Activated CD8-positive, alpha-beta T cell treated with anti-CD3 and anti-CD28 coated beads for 36 hours (primary cell): ENCODE measurements at places on chromosomes 2 and 18. TPM values are rescaled to one million over a fixed set of nuclear protein-coding genes. Genes with fewer than 3 reads are reported as not detected.

DNA sequence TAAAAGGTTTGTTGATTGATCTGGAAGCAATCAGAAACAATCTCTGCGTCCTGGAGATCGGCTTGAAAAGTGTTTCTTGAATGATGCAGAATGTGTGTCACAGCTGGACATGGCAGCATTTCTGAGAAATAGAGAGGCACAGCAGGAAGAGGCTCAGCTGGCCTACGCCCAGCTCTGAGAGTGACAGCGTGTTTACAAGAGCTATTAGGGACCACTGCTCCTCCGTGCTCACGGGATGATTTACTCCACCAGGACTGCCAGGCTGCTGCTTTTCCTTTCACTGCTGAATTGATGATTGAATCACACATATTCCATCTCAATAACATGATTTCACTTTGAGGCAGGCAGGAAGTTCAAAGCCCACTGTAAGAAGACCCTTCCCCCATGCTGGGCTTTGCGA, 62.8 kb downstream of the GALNT14 start:
- H3K27me3 ChIP-seq = peaks cover 1% of the 10 kb centered on the region
- H3K4me1 ChIP-seq = no peaks in the 10 kb centered on the region
- no peak overlapping the region for H3K27ac ChIP-seq
- no peak for DNase-seq
- H3K4me3 ChIP-seq = no peak overlapping the region

DNA sequence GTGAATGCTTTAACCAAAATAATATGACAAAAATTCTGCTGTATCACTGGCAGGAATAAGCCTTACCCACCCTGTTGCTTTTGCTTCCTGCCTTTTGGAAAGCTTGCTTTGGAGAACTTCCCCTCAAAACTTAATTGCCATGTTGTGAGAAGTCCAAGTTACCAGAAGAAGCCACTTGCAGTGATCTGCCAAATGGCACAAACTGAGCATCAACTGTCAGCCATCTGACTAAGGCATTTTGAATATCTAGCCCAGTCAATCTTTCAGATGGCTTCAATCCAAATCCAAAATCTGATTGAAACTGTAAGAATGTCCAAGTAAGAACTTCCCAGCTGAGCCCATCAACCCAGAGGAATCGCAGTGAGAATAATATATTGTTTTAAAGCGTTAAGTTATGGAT, 216.5 kb upstream of the ZC3H15 start:
- H3K36me3 ChIP-seq = peaks cover 22% of the 10 kb centered on the region
- no peak for DNase-seq
- H3K4me1 ChIP-seq = no peaks in the 10 kb centered on the region
- no peak overlapping the region for H3K27ac ChIP-seq
- H3K27me3 ChIP-seq = no peaks in the 10 kb centered on the region
- no peak overlapping the region for H3K4me3 ChIP-seq

Gene WNT6
- 0.34 TPM for total RNA-seq

GRCh38 chr2:47174733-47175361, 19.7 kb upstream of the STPG4 start:
- peaks cover 54% of the 10 kb centered on the region for H3K4me1 ChIP-seq
- peak; percentile 54 for DNase-seq
- peak overlapping the region; percentile 96 for H3K4me3 ChIP-seq
- peak overlapping the region; percentile 92 for H3K27ac ChIP-seq
- no peaks in the 10 kb centered on the region for H3K27me3 ChIP-seq
- peaks cover 49% of the 10 kb centered on the region for H3K36me3 ChIP-seq

DNA sequence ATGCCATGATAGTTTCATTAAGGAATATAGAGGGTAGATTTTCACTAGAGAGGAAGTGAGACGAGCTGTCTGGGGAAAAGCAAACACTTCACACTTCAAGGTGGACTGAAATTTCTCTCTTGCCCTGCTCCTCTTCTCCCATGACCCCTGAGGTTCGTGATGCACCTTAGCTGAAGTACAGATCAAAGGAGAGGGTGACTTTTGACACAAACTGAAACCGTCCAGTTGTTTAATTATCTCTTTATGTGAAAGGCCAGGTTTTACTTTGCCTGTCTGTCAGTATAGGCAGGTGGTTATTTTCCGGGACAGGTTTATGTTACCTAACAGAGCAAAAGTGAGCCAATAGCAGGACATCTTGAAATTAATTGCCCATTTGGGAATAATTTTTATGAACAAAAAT, 41.0 kb upstream of the FOXI3 start:
- no peak for DNase-seq
- peaks cover 7% of the 10 kb centered on the region for H3K27me3 ChIP-seq
- no peak overlapping the region for H3K4me3 ChIP-seq
- H3K4me1 ChIP-seq = no peaks in the 10 kb centered on the region

GRCh38 chr18:78711316-78711715, 268.3 kb upstream of the SALL3 start:
- no peak overlapping the region for H3K27ac ChIP-seq
- no peak overlapping the region for H3K4me3 ChIP-seq
- no peaks in the 10 kb centered on the region for H3K27me3 ChIP-seq
- no peak for DNase-seq

Gene ZNF892
- total RNA-seq = 2.9 TPM

Gene ZAP70
- 218 TPM for total RNA-seq

- peaks cover 46% of the 10 kb centered on the region for H3K4me1 ChIP-seq
- no peaks in the 10 kb centered on the region for H3K27me3 ChIP-seq
- peaks cover 16% of the 10 kb centered on the region for H3K36me3 ChIP-seq
- DNase-seq = peak; percentile 37
Observed at GRCh38 chr2:105329197-105329554, 359 bp downstream of the TGFBRAP1 start.

DNA sequence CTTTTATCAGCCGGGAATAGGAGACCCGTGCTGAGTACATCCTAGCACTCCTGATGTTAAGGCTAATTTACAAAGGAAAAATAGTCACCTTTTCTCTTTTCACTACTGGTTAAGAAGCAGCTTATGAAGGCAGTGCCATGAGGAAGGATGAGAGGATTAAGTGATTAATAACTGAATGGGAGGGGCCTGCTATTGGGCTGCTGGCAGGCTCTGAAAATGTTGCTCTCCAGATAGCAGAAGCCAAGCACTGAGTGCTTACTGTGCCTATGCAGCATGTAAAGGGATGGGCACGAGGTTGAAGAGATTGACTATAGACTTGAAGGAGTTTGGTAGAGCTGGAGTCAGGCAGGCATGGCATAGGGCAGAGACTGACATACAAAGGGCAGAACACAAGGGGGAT, 282.4 kb upstream of the THSD7B start:
- DNase-seq = no peak
- no peak overlapping the region for H3K4me3 ChIP-seq
- H3K27ac ChIP-seq = no peak overlapping the region
- no peaks in the 10 kb centered on the region for H3K4me1 ChIP-seq
- H3K27me3 ChIP-seq = peaks cover 4% of the 10 kb centered on the region

- no peaks in the 10 kb centered on the region for H3K36me3 ChIP-seq
- DNase-seq = no peak
- no peaks in the 10 kb centered on the region for H3K27me3 ChIP-seq
- no peaks in the 10 kb centered on the region for H3K4me1 ChIP-seq
- no peak overlapping the region for H3K4me3 ChIP-seq
Observed at GRCh38 chr2:179558010-179558934, 293.6 kb upstream of the SESTD1 start.

GRCh38 chr2:84896567-84896966, 8.9 kb upstream of the TMSB10 start:
- DNase-seq = no peak
- no peak overlapping the region for H3K4me3 ChIP-seq
- no peaks in the 10 kb centered on the region for H3K27me3 ChIP-seq
- H3K4me1 ChIP-seq = peaks cover 53% of the 10 kb centered on the region

Gene NXPH2
- not detected for total RNA-seq

Gene RMND5A
- total RNA-seq = 57.3 TPM

DNA sequence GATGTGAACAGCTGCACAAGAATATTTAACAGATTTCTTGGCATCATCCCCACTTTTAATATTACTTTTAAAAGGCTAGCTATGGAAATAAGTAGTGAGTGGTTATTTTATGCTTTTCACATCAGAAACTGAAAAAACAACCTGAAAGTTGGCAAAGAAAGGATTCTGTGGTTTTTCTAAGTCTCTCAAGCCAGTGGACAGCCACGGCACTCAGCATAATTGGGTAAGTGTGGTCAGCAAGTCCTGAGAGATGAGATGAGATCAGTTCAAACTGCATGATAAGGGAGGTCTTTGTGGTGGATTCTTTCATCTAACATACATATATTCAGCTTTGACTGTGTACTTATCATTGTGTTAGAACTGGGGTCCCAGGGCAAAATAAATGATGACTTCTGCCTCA, 105.2 kb downstream of the LYPD6B start:
- H3K27ac ChIP-seq = no peak overlapping the region
- no peaks in the 10 kb centered on the region for H3K36me3 ChIP-seq
- H3K27me3 ChIP-seq = peaks cover 9% of the 10 kb centered on the region
- no peak overlapping the region for H3K4me3 ChIP-seq

GRCh38 chr18:13500869-13501542, 225.4 kb downstream of the FAM210A start:
- no peak overlapping the region for H3K4me3 ChIP-seq
- peaks cover 42% of the 10 kb centered on the region for H3K4me1 ChIP-seq
- no peak overlapping the region for H3K27ac ChIP-seq
- DNase-seq = no peak
- H3K36me3 ChIP-seq = peaks cover 31% of the 10 kb centered on the region

Gene SALL3
- total RNA-seq = not detected

Gene FSHR
- total RNA-seq = not detected

DNA sequence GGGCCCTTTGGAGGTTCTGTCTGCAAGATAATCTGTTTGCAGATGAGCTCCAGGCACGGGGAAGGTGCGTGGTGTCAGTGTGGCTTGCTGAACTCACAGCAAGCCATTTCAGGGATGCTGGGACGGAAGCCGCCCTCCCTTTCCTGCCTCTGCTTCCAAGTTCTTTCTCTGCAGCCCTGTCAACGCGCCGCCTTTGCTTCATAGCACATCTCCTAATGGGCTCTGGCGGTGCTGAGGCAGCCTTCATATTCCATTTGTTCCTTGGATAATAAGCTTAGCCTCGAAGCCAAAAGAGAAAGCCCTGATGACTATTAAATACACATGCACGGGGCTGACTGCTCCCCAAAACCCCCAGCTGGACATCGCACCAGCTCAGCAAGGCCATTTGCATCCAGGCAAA, 81.7 kb upstream of the TAF1B start:
- no peak for DNase-seq
- H3K4me1 ChIP-seq = peaks cover 21% of the 10 kb centered on the region
- H3K4me3 ChIP-seq = no peak overlapping the region

GRCh38 chr2:118854507-118855345, 7.3 kb upstream of the EN1 start:
- H3K36me3 ChIP-seq = no peaks in the 10 kb centered on the region
- no peak overlapping the region for H3K4me3 ChIP-seq
- peaks cover 76% of the 10 kb centered on the region for H3K27me3 ChIP-seq
- H3K4me1 ChIP-seq = peaks cover 23% of the 10 kb centered on the region
- no peak for DNase-seq

GRCh38 chr2:10006236-10007161, 36.9 kb upstream of the KLF11 start:
- no peak overlapping the region for H3K27ac ChIP-seq
- no peak overlapping the region for H3K4me3 ChIP-seq
- no peak for DNase-seq
- H3K27me3 ChIP-seq = peaks cover 9% of the 10 kb centered on the region
- no peaks in the 10 kb centered on the region for H3K36me3 ChIP-seq

GRCh38 chr2:7973801-7974480, 707.9 kb upstream of the ID2 start:
- peaks cover 2% of the 10 kb centered on the region for H3K27me3 ChIP-seq
- H3K27ac ChIP-seq = no peak overlapping the region
- H3K4me3 ChIP-seq = no peak overlapping the region
- peaks cover 6% of the 10 kb centered on the region for H3K4me1 ChIP-seq

Gene GALNT14
- total RNA-seq = 1.1 TPM

Gene SERPINB4
- not detected for total RNA-seq

Gene ASB18
- total RNA-seq = not detected

DNA sequence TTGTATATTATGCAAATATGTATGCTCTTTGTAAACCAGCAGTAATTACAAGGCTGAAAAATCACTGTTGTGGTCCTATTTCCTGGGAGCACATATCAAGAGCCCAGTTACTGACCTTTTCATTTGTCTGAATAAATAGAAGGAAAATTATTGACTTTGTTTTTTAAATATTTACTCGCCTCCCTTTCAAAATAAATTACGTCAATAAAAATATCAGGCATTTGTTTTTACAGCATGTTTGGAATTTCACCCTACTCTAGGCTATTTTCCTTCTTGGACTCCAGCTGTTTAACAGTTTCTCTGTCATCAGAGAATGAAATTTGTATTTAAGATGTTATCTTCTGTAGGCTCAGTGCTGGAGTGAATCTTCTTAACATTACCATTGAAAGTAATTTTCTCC, 59.9 kb upstream of the LRATD1 start:
- no peaks in the 10 kb centered on the region for H3K27me3 ChIP-seq
- no peak for DNase-seq
- no peaks in the 10 kb centered on the region for H3K36me3 ChIP-seq

Gene CCDC74A
- 10.4 TPM for total RNA-seq

Gene NOSTRIN
- total RNA-seq = not detected

- no peaks in the 10 kb centered on the region for H3K27me3 ChIP-seq
- DNase-seq = no peak
- H3K4me3 ChIP-seq = peak overlapping the region; percentile 85
- peaks cover 4% of the 10 kb centered on the region for H3K36me3 ChIP-seq
- peaks cover 38% of the 10 kb centered on the region for H3K4me1 ChIP-seq
Observed at GRCh38 chr2:161135951-161136593, 24.2 kb upstream of the TANK start.

DNA sequence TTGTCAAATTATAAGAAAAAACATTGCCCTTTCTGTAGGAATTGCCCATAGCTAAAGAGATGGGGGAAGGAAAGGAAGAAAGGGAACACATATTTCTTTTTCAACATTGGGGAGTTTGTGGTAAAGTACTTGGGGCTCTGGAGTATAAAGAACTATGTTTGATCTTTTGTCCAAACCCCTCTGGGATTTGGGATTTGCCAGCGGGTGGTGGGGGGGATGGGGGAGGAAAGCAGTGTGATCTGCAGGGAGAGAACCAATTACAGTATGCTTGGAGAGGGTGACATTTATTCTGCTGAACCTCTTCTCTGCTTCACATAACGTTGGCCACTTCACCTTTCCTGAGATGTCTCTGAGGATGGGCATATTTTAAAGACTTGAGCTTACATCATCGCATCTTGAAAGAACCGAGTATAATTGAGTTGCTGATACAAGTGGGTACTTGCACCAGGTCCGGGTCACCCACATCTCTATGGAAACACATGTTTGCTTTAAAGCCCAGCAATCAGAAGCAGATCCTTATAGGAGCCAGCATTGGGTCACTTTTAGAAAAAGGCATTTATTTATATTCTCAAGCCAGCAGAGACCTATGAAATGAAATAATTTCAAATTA, 73.1 kb downstream of the SPATS2L start:
- H3K27ac ChIP-seq = no peak overlapping the region
- no peak overlapping the region for H3K4me3 ChIP-seq
- H3K36me3 ChIP-seq = no peaks in the 10 kb centered on the region
- no peak for DNase-seq

Gene SH3RF3
- 1.9 TPM for total RNA-seq

DNA sequence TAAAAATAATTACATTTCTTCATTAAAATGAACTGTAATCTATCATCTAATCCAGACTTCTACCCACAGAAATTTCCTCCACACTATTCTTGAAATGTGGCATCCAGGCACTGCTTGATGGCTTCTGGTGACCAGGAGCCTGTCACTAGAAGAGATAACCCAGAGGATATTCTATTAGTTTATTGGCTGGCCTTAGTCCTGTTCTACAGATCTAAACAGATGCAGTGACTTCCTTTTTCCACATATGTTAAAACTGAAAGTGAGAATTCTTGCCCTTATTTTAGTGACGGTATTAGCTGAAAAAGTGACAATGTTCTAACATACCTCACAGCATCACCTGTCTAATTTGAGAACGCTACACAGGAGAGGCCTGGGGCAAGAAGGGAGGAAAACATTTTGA, 775.4 kb downstream of the TSN start:
- no peaks in the 10 kb centered on the region for H3K36me3 ChIP-seq
- H3K4me3 ChIP-seq = no peak overlapping the region
- H3K4me1 ChIP-seq = no peaks in the 10 kb centered on the region
- no peaks in the 10 kb centered on the region for H3K27me3 ChIP-seq
- H3K27ac ChIP-seq = no peak overlapping the region
